Activated CD4-positive, alpha-beta T cell treated with anti-CD3 and anti-CD28 coated beads for 36 hours (primary cell): ENCODE measurements at places on chromosomes 5 and 9.
A peak's percentile ranks its signal among the peaks of the same experiment; 100 is the strongest.

DNA sequence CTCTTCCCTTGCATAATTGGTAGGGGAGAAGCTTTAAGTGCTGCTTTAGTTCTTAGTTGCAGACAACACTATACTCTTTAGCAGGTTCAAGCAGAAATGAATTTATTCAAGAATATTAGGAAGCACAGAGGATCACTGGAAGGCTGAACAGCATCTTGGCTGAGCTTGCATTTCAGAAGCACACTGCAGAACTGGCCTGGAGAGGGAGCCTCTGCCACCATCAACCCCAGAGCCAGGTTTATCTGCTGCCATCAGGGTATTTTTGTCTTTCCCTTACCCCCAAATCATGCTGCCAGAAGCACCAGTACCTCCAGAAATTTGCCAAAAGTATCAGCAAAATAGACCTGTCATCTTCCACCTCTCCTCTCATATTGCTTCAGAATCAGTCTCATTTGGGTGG is 440.7 kb downstream of the DMAC1 start:
- DNase-seq: no peak

DNA sequence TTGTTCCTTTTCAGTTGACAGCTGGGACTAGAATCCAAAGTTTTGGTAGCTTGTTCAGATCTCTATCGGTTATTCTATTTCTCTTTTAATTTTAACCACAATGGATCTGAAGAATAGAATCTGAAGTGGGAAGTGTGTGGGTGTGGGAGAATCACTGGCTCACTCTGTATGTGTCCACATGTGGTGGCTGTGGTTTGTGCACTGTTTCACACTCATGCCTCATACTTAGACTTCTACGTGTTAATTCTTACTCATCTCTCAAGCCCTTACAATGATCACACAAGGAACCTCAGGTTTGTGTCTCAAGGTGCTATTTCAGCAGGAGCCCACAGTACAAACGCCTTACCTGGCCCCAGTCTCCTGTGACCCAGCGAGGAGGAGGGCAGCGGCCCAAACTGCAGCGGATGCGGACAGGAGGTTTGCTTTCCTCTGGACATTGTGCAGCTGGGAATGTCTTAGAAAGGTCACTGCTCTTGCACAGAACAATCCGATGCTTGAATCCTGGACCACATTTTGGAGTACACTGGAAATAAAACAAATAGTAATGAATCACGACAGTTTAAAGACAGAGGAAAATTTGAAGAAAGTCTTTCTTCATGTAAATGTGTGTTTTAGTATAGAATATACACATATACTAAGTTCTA is 309.1 kb downstream of the ADAMTS6 start:
- peak; percentile 85 for DNase-seq

DNA sequence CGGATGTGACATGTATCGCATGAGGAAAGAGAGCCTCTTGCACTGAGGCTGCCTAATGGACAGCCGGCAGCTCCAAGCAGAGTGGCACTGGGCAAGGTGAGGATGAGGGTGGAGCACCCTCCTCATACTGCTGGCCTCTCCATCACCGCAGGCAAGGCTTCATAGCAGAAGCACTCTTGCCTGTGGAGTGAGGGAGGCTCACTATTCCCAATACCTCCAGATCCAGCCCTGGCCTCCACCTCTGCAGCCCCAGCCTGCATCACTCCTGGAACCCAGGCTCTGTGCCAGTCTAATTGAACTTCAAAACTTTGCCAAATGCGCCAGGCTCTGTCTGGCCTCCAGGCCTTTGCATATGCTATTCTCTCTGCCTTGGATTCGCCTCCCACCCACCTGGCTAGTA is 29.7 kb upstream of the ARAP3 start:
- no peak for DNase-seq

GRCh38 chr9:129423216-129423615 is 197.7 kb downstream of the C9orf50 start:
- DNase-seq: no peak

- DNase-seq: no peak
Observed at GRCh38 chr5:34657274-34657921, 1.3 kb downstream of the RAI14 start.

- peak; percentile 65 for DNase-seq
Observed at GRCh38 chr5:74865804-74866595, at the start of gene FAM169A. Gene FAM169A (minus strand): TSS chr5:74866387. CDS start chr5:74841676, 24,711 bp downstream.

- DNase-seq: no peak
Observed at GRCh38 chr5:142674531-142675469, 11.1 kb downstream of the FGF1 start.

- no peak for DNase-seq
Observed at GRCh38 chr5:55446640-55447351, 88.0 kb downstream of the PLPP1 start.

- DNase-seq: no peak
Observed at GRCh38 chr5:72659726-72660125, 152.5 kb upstream of the ZNF366 start.

DNA sequence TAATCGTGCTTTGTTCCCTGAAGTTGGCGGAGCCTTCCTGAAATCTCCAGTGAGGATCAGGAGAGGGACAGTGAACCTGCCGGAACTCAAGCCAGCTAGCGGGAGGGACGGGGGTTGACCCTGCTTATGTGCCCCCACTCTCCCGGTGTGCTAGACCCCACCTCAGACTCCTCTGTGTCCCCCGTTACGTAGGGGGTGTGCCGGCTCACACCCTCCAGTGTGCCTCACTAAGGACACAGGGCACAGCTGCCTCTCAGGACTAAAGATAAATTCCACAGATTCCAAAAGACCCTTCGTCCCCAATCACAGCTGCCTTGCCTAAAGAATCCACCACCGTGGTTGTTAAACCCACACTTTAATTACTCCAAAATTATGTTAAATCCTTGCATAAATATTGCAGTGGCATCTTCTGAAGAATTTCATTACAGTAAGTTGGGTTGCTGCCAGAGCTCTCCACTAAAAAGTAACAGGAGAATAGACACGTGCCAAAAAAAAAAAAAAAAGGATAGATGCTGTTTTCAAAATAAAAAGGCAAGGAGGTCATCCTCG is 73.7 kb downstream of the GTF3C4 start:
- DNase-seq: no peak

GRCh38 chr9:38621434-38622287 is 1.3 kb upstream of the ANKRD18A start:
- DNase-seq: peak; percentile 78
